GM04504 (cell line): ENCODE measurements at places on chromosomes 11 and 22.

- DNase-seq, result no peak
Measured at GRCh38 chr11:33490842-33491370, 209.7 kb downstream of the C11orf91 start.

GRCh38 chr22:50175921-50176849 lies 5.7 kb downstream of the PANX2 start:
- DNase-seq, result no peak

DNA sequence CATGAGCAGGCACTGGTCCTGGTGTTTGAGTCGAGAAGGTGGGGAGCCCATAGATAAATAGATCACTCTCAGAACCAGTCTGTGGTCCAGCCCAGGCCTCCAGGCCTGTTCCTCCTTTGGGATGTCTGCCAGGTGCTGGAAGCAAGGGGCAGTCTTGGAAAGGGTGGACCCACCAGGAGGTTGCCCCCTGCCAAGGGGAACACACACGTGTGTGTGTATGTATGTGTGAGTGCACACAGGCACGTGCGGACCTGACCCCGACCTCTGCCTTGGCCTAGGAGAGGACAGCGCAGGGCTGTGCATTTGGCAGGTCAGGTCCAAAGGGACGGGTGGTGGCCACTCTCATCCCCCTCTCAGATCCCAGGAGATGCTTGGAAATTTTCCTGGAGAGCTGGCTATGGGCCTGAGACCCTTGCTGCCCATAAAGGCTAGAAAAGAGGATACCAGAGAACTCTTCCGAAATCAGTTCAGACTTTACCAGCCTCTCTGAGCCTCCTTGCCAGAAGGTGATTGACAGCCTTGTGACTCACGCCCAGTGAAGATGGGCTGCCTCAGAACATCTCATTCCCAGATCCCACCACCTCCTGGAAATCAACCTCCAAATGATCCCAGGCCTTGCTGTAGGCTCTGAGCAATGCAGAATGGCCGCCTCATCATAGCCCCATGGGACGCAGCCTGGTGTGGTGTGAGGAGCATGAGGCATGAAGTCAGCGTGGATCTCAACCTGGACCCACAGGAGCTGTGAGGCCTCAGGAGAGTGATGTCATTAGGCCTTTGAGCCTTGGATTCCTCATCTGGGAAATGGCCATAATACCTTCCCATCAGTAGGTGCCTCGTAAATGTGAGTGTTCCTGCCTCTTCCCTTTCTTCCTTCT lies 24.0 kb upstream of the CREB3L1 start:
- no peak for DNase-seq

DNA sequence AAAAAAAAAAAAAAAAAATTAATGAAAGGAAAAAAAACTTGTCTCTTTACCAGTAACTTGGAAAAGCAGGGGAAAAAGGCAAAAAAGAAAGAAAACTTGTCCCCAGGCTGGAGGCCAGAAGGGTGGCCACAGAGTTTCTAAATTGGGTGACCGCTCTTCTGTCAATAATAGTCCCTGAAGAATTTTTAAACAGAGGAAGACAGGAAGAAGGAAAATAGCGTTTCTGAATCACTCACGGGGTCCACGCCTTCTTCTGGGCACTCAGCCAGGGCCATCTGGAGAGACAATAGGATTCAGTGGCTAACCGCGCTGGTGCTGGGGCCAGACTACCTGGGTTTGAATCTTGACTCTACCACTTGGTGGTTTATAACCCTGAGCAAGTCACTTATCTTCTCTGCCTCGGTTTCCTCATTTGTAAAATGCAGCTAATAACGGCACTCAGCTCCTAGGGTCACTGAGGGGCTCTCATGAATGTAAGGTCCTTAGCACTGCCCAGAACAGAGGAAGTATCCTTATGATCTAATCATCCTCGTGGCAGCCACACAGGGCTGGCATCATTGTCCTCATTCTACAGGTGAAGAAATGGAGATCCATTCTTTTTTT lies 7.0 kb downstream of the C11orf86 start:
- peak; percentile 91 for DNase-seq

DNA sequence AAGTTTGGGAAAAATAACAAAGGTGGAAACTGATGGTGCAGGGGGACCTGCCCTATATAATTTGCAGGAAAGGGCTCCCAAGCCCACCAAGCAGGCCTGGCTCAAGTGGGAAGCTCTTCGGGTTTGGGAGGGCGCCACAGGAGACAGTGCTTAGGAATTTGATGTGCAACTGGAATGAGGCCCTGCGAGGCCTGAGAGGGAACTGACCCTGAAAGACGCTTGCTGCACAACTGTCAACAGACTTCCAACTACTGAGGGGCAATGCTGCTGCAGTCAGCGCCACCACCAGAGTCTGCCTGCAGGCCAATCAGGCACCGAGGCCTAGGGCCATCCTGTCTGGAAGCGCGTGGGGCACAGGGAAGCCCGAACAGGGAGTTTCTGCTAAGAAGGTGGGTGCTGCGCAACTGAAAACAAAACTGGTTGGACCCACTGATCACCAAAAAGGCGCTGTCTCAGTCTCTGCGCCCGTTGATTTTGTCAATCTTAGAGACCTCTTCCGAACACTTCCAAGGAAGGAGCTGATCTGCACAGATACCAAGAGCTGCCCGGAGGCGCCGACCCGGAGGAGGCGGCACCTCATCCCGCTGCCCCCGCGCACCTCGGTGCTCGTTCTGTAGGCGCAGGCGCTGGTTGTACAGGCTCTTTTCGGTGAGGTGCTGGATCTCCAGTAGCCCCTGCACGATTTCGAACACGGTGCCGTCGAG lies 667 bp downstream of the DGCR6L start:
- no peak for DNase-seq

GRCh38 chr22:31122532-31123291 lies at the start of gene INPP5J:
TSS of gene INPP5J (plus strand) at chr22:31122966. CDS start at chr22:31123015, 49 bp downstream.
- DNase-seq, result no peak

- no peak for DNase-seq
Measured at GRCh38 chr22:21707677-21708076, 27.9 kb downstream of the YPEL1 start.

DNA sequence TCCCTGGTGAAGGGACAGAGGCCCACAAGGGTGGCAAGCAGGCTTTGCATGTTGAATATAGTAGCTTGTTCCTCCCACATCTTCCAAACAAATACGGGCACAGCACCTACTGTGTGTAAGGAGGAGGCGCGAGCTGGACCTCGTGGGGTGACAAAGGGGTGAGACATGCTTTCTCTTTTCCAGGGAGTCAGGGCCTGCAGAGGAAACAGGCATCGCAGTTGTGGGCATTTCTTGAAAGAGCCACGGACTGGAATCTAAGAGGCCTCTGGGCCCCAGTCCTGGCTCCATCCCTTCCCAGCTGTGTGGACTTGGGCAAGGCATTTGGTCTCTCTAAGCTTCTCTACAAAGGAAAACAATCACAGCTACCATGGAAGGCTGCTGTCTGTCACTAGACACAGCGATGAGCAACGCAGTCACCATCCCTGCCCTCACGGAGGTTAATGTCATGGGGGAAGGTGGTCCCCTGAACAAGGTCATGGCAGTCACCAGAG lies 13.0 kb upstream of the CDC42EP1 start:
- no peak for DNase-seq
